M059J (cell line): ENCODE measurements at places on chromosomes 16 and 17.

GRCh38 chr17:73533781-73534180 is 110.5 kb downstream of the SDK2 start:
- DNase-seq = no peak

DNA sequence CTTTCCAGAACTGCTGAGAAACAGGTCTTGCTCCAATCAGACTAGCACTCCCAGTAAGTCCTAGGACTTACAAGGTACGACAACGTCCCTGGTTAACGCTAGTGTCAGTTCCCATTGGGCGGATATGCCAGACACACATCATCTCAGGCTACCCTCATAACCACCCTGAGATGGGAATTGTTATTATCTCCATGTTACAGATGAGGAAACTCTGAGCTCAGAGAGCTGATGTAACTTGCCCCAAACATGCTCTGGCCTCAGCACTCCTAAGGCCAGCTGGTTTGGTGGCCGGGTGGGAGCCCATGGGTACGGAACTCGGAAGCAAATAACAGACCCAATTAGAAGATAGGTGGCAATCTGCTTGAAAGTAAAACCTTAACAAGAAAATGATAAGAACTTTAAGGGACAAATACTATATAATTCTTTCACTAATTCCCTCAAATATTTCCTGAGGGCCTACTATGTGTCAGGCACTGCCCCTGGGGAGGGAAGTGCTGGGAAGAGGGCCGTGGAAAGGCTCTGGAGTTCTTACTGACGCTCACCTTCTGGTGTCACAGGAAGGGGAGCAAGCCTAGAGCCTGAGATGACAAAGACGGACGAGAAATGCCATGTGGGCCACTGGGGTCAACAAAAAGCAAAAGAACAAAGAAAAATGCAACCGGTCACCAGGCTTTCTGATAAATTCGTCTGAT is 6.9 kb downstream of the CREBBP start:
- DNase-seq = no peak

DNA sequence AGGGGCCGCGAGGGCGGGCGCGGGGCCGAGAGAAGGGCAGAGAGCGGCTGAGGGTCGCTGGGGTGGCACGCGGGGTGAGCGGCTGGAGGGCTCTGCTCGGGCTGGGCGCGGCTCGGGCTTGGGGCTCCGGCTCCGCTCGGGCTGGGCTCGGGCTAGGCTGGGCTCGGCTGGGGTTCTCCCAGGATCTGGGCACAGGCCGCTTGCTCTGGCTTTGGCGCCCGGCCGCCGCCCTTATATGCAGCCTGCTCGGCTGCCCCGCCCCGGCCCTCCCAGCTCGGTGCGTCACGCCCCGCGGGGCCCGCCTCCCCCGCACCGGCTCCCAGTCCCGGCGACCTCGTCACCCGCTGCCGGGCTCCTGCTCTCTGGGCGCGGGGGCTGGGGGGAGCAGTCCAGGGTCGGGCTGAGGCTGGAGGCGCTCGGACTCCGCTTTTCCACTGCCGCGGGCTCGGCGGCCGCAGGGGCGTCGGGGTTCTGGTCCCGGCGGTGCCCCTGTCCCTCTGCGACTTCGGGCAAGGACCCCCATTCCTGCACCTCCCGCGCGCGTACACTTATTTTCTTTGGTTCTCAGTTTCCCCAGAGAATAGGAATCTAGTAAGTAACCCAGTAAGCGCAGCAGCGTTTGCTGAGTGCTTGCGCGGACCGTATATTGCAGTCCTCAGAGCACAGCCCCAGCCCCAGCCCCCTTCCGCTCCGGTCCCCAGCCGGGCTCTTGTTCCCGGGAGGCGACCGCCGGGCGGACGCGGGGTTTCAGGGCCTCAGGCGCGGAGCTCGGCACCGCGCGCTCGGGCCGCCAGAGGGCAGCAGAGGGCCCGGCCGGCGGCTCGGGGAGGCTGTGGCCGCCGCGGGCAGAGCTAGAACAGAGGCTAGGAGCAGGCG is at the start of gene RASD1:
TSS of gene RASD1 (minus strand) at position 207 of the 876 bp plus-strand sequence. CDS start 214 bp downstream, outside the sequence.
- peak; percentile 81 for DNase-seq

DNA sequence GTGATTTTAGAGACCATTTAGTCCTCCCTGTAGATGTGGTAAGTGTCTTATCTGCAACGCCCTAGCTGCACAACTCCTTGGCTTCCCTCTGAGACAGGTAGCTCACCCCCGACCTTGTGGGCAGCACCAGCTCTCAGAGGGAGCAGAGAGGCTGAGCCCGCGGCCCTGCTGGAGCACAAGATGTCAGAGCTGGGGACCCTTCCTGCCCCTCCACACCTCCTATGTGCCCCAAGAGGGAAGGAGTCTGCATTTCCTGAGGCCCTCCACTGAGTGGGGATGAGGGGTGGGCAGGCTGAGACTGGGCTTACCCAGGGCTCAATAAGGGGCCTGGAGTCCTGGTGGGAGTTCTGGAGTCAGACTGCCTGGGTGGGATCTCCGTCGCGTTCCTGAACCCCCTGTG is 12.2 kb upstream of the ADGRG1 start:
- no peak for DNase-seq

DNA sequence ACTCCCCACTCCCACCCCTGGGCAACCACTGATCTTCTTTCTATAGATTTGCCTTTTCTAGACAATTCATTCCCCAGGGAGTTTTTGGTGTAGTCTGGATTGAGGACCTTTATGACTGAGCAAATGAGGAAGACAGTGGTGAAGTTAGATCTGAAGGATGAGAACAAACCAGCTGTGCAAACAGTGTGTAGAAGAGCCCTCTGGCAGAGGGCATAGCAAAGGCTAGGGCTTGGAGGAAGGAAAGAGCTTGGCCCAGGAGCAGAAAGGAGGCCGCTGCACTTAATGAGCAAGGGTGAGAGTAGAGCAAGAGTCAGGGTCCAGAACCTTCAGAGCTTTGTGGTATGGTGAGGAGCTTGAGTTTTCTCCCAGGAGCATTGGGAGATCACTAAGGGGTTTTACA is 352.7 kb downstream of the CA10 start:
- DNase-seq = no peak

- peak; percentile 80 for DNase-seq
Measured at GRCh38 chr16:83835586-83836566, 28.1 kb downstream of the HSBP1 start.

DNA sequence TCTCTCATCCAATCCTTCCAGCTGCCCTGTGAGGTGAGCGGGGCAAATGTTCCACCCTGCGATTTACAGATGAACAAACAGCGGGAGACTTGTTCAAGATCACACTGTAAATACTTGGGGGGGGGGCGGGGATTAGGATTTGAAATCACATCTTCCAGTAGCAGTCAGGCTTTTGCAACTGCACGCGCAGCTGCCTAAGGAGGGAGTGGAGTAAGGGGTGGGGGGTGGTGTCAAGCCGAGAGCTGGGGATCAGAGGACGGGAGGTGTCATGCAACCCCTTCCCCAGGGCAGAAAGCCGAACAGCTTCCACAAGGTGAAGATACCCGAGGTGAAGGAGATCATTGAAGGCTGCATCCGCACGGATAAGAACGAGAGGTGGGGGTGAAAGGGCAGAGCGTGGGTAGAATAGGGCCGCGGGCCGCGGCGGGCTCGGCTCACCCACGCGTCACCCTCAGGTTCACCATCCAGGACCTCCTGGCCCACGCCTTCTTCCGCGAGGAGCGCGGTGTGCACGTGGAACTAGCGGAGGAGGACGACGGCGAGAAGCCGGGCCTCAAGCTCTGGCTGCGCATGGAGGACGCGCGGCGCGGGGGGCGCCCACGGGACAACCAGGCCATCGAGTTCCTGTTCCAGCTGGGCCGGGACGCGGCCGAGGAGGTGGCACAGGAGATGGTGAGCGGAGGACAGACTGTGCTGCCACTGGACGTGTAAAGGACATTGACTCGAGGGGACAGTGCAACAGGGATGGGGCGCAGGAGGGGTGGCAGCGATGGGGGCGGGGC is 4.6 kb downstream of the WNK4 start:
- no peak for DNase-seq

- no peak for DNase-seq
Measured at GRCh38 chr16:27776556-27777225, 226.7 kb downstream of the KATNIP start.

GRCh38 chr17:69342896-69343644 is 16.1 kb upstream of the ABCA5 start:
- no peak for DNase-seq

- DNase-seq = peak; percentile 87
Measured at GRCh38 chr17:59423137-59423724, 91.8 kb downstream of the YPEL2 start.

DNA sequence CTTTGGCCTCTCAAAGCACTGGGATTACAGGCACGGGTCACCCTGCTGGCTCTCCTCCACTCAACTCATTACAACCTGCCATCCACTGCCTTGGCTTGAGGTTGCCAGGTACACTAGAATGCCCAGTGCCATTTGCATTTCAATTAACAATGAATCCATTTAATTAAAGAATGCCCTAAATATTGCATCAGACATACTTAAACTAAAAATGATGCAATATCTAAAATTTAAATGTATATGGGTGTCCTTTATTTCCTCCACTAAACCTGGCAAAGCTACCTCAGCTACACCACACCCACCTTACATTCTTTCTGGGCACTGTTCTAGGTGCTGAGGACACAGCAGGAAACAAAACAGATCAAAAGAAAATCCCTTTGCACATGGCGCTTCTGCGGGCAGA is 382.2 kb upstream of the ZFHX3 start:
- no peak for DNase-seq

GRCh38 chr16:69520800-69521602 is 44.8 kb upstream of the NFAT5 start:
- DNase-seq = peak; percentile 37

DNA sequence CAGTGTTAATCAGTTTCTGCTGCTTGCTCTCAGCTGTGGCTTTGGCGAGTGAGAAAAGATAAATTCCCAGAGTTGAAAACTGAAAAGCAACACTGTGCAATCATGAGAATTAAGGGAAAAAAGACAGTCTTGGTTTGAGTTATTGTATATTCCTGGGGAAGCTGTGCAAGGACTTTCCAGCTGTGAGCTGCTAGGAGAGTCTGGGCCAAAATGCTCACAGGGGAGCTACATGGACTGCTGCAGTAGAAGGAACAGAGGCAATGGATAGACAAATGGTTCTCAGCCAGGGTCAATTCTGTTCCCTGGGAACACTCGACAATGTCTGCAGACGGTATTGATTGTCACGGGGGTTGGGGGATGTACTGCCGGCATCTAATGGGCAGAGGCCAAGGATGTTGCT is 102.0 kb upstream of the ADAMTS18 start:
- no peak for DNase-seq

DNA sequence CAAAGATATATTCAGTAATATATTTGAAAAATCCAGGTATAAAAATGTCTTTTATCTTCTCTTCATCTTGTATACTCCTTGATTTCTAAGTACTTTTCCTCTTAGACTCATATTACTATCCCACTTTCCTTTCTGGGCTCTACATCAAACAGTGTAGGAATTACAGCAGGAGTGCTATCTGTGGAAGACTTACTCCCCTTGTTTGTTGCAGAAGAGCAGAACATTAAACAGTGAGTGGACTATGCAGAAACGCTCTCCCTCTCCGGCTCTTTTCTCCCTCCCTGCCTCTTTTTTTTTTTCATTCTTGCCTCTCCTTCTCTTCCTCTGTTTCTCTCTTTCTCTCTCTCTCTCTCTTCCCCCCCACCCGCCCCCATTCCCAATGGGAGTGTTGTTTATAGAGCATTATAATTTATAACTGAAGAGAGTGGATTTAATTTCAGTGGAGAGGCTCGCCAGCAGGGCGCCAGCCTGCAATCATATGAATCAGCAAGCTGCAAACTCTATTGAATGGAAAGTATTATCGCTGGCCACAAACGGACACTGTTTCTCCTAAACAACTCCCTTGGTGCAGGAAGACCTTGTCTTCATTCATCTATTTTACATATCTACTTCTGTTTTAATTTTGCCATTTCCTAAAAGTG is 242.3 kb upstream of the TBX2 start:
- DNase-seq = peak; percentile 55

- no peak for DNase-seq
Measured at GRCh38 chr17:69412251-69412671, 2.2 kb upstream of the MAP2K6 start.

DNA sequence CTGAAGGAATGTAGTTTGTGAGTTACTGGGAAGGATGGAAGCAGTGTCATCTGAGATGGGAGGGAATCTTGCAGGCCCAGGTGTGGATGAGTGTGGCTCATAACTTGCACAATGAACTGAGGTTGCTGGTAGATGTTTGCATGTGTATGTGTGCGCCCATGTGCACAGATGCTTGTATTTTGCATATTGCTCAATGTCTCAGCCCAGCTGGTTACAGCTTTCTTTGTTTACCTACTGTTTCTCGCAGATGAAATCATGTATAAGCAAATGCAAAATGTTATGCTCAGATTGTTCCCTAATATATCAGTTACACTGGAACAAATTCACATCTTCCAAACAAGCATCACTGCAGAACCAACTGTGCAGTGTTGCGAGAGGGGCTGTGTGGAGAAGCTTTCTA is 452.2 kb upstream of the EEF2KMT start:
- DNase-seq = peak; percentile 9

DNA sequence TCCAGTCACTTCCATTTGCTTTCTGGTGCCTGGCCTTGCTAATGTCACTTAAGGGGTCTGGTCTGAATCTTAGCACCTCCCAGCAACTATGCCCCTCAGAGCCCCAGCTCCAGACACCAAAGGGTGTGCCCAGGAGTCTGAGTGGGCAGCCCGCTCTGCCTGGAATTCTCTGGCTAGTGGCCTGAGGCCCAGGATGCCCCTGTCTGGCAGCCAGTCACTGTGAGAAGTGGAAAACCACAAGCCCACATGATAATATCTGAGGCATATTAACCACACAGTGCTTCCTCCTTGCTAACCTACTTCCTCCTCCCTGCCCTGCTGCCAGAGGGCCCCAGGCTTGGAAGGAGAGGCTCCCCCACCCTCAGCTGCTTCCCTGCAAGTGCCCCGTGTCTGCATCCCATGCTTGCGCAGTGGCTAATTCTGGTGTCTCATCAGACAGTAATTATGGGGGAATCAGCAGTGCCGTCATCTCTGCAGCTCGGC is 14.0 kb downstream of the SRCIN1 start:
- DNase-seq = peak; percentile 82

GRCh38 chr17:56499799-56500388 is 93.6 kb upstream of the NOG start:
- peak; percentile 27 for DNase-seq

GRCh38 chr16:2042171-2042985 is 5.3 kb downstream of the NTHL1 start:
- DNase-seq = no peak

GRCh38 chr16:20026361-20027072 is 47.2 kb downstream of the GPR139 start:
- no peak for DNase-seq

DNA sequence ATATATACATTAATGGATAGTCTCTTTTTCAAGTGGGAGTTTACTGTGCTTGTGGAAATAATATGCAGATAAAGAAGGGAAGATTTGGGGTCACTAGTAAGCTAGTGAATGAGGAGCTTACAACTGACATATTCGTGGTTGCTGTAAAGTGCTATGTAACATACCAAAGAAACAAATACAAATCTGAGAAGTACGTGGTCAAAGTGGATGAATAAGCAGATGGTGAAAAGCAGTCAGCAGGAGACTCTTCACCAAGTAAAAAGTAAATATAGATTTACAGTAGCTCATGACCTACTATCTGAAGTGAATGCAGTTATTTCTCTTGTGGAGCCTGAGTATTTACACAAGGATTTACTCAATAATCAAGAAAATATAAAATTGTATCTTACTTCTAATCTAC is 136.6 kb upstream of the ELAC2 start:
- no peak for DNase-seq

GRCh38 chr17:628089-628941 is 86.3 kb downstream of the VPS53 start:
- no peak for DNase-seq

- no peak for DNase-seq
Measured at GRCh38 chr16:11032922-11033291, 88.5 kb downstream of the CLEC16A start.

- peak; percentile 96 for DNase-seq
Measured at GRCh38 chr17:77391668-77392375, 251.1 kb downstream of the SEC14L1 start.
